PC-9 (cell line): ENCODE measurements at places on chromosomes 5 and 9. TPM values are rescaled to one million over a fixed set of nuclear protein-coding genes. Genes with fewer than 3 reads are reported as not detected.

The SLC6A19 gene
- total RNA-seq, result not detected in 2 replicates

The FBXW11 gene
- total RNA-seq, result 54.8 and 58.7 TPM in 2 replicates

- H3K27ac ChIP-seq, result no peak overlapping the region
- no peaks in the 10 kb centered on the region for H3K27me3 ChIP-seq
- H3K4me1 ChIP-seq, result no peaks in the 10 kb centered on the region
- DNase-seq, result no peak
- H3K36me3 ChIP-seq, result no peaks in the 10 kb centered on the region
These were observed 107.9 kb upstream of the SELENOP start for GRCh38 chr5:42919600-42919999.

DNA sequence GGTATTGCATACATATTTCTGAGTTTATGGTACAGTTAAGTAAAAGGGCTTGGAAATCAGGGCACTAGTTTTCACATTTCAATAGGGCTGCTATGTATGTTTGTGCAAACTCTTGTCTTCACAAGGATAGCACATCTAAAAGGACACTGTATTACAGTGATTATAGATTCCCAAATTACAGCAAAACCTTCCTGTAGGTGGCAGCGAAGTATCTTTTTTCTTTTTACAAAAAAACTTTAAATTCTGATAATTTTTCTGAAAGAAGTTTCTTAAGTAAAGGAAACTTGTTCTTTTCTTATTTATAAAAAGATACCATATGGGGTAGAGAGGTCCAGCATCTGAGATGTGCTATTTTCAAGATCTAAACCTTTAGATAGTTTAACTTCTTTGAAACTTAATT, 337.8 kb downstream of the PTPRD start:
- H3K4me1 ChIP-seq, result no peaks in the 10 kb centered on the region
- H3K36me3 ChIP-seq, result no peaks in the 10 kb centered on the region
- H3K27ac ChIP-seq, result no peak overlapping the region
- H3K27me3 ChIP-seq, result no peaks in the 10 kb centered on the region

- peak overlapping the region; percentile 38 for H3K4me3 ChIP-seq
- H3K4me1 ChIP-seq, result peaks cover 48% of the 10 kb centered on the region
These were observed 35.5 kb upstream of the GLRX start for GRCh38 chr5:95858023-95858461.

The PCDHGA8 gene
- not detected in 2 replicates for total RNA-seq

- H3K36me3 ChIP-seq, result peaks cover 6% of the 10 kb centered on the region
- H3K4me3 ChIP-seq, result no peak overlapping the region
- H3K4me1 ChIP-seq, result 0 out of 2 replicates have a peak, but pooled peaks cover 7% of the 10 kb centered on the region
- no peak overlapping the region for H3K27ac ChIP-seq
- no peaks in the 10 kb centered on the region for H3K27me3 ChIP-seq
- DNase-seq, result no peak
These were observed 15.8 kb downstream of the ZFAND5 start for GRCh38 chr9:72349240-72349639.

The ADGRD2 gene
- total RNA-seq, result not detected in 2 replicates

GRCh38 chr5:126098330-126099017, 324.7 kb upstream of the GRAMD2B start:
- no peak overlapping the region for H3K4me3 ChIP-seq
- no peak for DNase-seq
- H3K4me1 ChIP-seq, result no peaks in the 10 kb centered on the region
- H3K36me3 ChIP-seq, result no peaks in the 10 kb centered on the region
- H3K27ac ChIP-seq, result no peak overlapping the region
- no peaks in the 10 kb centered on the region for H3K27me3 ChIP-seq

GRCh38 chr5:168575391-168576372, 3.5 kb downstream of the PANK3 start:
- H3K4me3 ChIP-seq, result no peak overlapping the region
- peaks cover 26% of the 10 kb centered on the region for H3K4me1 ChIP-seq
- DNase-seq, result no peak
- no peaks in the 10 kb centered on the region for H3K27me3 ChIP-seq
- peaks cover 6% of the 10 kb centered on the region; the same call in 1 of the 2 replicates for H3K36me3 ChIP-seq
- H3K27ac ChIP-seq, result peak overlapping the region; percentile 24; the same call in 1 of the 2 replicates
